BJ (cell line): ENCODE measurements at places on chromosomes 4 and X. TPM values are rescaled to one million over a fixed set of nuclear protein-coding genes. Genes with fewer than 3 reads are reported as not detected.

DNA sequence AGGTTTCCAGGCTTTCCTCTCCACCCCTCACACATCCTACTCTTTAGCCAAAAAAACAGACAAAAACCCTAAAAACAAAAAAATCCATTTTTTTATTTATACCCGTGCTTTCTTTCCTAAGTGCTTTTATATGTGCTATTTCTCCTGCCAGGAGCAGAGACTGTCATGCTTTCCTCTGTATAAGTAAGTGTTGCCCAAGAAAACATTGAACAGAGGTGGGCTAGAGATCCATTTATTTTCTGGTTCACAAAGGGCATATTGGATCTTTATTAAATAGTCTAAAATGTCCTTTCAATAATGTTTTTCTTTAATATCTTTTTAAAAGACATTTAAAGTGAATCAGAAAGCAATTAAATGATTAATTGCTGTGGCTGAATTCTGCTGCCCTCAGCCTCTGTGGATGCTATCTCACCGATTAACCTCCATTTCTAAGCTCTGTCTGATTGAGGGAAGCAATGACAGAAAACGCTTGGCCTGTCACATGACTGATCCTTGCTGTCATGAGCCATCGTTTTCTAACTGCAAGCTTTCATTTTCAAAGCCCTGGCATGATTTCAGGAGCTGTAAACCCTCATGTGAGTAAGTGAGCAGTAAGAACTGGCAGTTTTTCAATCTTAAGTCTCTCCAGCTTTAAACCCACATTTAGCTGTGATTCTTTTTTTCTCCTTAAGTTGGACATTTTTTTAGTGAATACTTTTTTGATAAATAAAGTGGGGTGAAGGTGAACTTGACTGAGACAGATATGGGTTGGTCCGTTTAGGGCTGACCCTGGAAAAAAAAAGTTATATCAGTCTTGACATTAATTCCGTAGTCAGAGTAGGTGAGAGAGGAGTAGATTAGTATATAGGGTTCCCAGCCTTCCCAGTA lies 180.7 kb upstream of the PGRMC2 start:
- DNase-seq = peak; percentile 72

GRCh38 chr4:7995135-7995534 lies 55.5 kb upstream of the AFAP1 start:
- DNase-seq = no peak

DNA sequence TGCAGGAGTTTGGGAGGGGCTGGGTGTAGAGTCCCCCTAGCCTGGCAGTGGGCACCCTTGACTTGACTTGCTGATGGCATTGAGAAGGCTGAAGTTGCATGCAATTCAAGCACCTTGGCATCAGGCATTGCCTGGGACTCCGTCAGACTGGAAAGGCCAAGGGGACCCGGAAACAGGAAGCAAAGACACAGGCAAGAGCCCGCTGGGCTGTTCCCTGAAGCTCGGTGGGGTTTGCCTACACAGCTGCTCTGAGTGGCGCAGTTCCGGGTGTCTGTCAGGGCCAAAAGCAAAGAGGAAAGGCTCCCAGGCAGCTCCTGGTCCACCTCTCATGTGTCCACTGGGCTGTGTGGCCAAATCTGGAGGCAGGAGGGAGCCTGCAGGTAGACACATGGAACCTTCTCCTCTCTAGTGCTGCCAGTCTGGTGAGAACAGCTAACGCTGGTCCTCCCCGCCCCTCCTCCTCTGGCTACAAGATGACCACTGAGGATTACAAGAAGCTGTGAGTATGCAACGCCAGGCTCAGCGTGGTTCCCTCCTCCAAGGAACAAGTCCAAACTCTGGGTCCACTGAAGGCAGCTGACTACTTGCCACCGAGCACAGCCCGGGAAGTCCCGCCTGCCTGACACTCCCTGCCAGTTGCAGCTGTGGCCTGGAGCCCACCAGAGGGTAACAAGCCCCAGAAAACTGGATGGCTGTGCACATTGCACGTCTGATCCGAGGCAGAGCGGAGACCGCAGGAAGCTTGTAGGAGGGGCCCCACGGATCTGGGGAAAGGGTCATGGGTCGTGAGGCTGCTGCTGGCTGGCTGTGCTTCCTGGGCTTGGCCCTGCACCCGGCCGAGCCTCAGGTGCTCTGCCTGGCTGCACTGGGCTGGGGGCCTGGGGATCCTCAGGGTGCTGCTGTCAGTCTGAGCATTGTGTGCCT lies 20.1 kb downstream of the ZNF185 start:
- DNase-seq = no peak

DNA sequence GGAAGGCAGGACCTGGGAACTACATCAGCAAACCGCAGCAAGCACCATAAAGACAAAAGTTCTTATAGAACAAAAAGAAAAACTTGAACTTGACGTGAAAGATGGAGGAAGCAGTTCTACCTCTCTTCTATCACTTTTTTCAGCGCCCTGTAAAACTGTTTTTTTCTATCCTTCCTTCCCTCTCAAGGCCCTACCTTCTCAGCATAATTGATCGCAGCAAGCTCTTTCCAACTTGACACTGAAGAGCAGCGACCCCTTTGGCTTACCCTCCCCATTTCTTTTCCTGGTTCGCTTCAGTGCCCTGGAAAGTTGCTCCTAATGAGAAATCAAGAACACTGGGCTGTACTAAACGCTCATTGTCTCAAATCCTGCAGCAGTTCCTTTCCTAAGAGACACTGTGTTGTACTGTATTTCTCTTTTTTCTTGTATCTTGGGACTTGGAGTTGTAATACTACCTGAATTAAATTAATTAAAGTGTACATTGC lies 150.6 kb upstream of the SLC4A4 start:
- no peak for DNase-seq

Gene CTAG1A
- not detected in 2 replicates for polyA plus RNA-seq
